ENCODE measurements at places on chromosomes 13 and 19. TPM values are rescaled to one million over a fixed set of nuclear protein-coding genes. Genes with fewer than 3 reads are reported as not detected.

DNA sequence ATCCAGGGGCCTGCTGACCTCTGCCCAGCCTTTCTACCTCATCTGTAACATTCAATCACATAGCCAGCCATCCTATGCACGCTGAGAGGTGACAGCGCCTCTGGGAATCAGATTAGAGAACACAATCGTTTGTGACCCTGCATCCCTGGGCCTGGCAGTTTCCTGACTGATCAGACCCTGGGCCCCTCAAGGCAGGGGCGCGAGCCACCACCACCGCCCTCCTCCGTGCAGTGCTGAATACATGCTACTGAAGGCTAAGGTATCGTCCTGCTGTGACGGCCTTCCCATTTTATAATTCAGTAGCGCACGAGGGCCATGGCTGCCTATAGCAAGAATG, 1.3 kb downstream of the TMTC4 start:
- DNase-seq = no peak
- no peaks in the 10 kb centered on the region for H3K27me3 ChIP-seq
- peak overlapping the region; percentile 79 for H3K4me3 ChIP-seq
- H3K4me1 ChIP-seq = peaks cover 10% of the 10 kb centered on the region

- DNase-seq = peak; percentile 81
- H3K36me3 ChIP-seq = 0 out of 2 replicates have a peak, but pooled peaks cover 2% of the 10 kb centered on the region
- H3K27ac ChIP-seq = peak overlapping the region; percentile 80
Observed at GRCh38 chr19:42088471-42089190, 12.7 kb downstream of the ZNF574 start.

DNA sequence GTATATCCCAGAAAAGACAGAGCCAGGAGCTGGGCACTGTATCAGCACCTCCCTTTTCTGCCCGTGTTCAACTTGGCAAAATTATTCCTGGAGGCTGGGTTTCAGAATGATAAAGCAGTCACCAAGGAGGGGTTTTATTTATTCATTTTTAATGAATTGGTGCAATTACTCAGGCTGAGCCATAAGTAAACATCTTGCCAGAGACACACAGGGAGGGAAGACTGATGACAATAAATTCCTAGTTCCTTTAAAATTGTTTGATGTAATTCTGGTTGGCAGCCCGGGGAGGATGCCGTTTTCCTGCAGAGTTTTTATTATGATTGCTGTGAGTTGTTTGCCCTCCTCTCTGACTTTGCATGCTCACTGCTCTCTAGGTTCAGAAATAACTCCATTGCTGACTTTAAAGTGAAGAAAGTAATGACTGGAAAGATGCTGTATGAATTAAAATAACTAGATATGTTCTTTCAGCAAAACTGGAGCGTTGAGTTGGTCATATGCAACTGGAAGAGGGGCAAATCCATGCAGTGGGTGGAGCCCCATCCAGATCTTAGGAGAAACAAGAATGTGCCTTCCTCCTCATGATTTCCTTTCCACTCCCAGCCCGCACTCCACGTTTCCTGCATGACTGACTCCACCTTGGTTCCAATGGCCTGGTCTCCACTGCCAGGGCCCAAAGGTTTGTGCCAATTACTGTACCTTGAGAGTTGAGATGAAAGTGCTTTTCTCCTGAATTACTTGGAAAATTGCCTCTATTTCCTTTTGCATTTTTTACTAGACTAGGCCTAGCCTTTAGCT, 182.1 kb downstream of the RFC3 start:
- H3K4me3 ChIP-seq = no peak overlapping the region
- no peaks in the 10 kb centered on the region for H3K27me3 ChIP-seq
- no peaks in the 10 kb centered on the region for H3K4me1 ChIP-seq
- no peak for DNase-seq

GRCh38 chr13:74695021-74695800, 561.0 kb upstream of the KLF12 start:
- H3K27ac ChIP-seq = no peak overlapping the region
- no peaks in the 10 kb centered on the region for H3K36me3 ChIP-seq
- no peaks in the 10 kb centered on the region for H3K4me1 ChIP-seq
- no peaks in the 10 kb centered on the region for H3K27me3 ChIP-seq

DNA sequence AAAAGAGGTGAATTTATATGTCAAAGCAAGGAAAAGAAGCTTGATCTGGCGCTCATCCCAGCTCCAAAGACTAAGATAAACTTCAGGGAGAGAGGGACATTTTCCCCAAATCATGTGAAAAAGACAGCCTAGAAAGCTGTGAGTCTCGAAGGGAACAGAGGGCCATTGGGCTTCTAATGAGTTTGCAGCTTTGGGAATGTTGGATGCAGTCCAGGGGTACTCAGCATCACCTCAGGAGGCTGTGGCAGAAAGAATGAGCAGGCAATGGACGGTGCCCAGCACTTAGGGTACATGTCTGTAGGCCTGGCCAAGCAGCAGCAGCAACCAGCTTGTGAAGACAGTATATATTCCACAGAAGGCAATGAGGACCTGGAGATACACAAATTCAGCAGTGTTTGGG, 25.7 kb upstream of the WASF3 start:
- no peak overlapping the region for H3K27ac ChIP-seq
- H3K36me3 ChIP-seq = no peaks in the 10 kb centered on the region
- no peak for DNase-seq
- no peaks in the 10 kb centered on the region for H3K4me1 ChIP-seq

ZNF507 gene
- 15.0 TPM for total RNA-seq
